ENCODE measurements at places on chromosomes 3 and 15. TPM values are rescaled to one million over a fixed set of nuclear protein-coding genes. Genes with fewer than 3 reads are reported as not detected.

Gene CPNE9
- total RNA-seq, result not detected

Gene DYNLT2B
- total RNA-seq, result 16.8 TPM

Gene LOXL1
- total RNA-seq, result 13.8 TPM

Gene CLDN16
- 0.38 TPM for total RNA-seq

Gene CX3CR1
- 0.27 TPM for total RNA-seq

Gene CNTN4
- total RNA-seq, result 112 TPM

Gene NRG4
- not detected for total RNA-seq

Gene LTK
- total RNA-seq, result not detected

Gene MBD4
- total RNA-seq, result 35.2 TPM

Gene ATP13A5
- total RNA-seq, result 1.7 TPM

Gene ISLR
- total RNA-seq, result 151 TPM

Gene EPB42
- not detected for total RNA-seq
